Hippocampal formation (tissue), 2 donors: ENCODE measurements at places on chromosomes 2 and 18.

- DNase-seq, result no peak
Observed at GRCh38 chr18:56388571-56388970, 249.8 kb downstream of the TXNL1 start.

GRCh38 chr2:227829337-227829736 is 15.7 kb downstream of the CCL20 start:
- no peak for DNase-seq

DNA sequence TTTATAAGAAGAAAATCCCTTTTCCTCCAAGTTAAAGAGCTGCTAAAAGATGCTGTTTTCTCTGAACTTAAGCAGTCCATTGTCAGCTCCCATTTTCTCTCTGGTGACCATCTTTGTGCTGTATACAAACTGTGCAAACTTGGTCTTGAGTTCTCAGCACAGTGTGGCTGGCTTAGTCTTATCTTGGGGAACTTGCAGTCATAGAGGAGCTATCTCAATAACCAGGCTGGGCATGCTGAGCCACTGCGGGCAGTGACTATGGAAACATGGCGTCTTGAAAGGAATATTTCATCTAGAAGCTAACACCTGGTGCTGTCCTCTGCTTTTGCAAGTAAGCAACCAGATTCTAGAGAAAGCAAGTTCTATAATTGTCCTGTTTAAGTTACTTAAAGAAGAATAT is 1334.4 kb upstream of the CELF4 start:
- DNase-seq, result no peak

DNA sequence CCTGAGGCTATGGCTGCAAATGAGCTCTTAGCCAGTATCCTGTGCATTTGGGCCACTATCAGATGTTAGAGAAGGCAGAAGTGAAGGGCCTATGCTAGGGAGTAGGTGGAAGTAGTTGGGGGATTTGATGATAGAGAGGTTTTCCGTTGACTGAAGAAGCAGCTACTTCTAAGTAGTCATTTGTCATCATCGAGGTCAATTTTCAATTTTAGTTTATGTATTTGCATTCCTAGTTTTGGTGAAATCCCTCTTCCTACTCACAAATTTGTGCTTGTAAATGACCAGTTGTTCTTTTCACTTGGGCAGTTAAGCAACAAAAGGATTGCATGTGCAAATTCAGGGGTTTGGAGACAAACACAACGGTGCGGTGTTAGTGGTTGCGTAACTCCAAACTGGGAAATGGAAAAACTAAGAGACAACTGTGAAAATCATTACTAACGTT is 48.5 kb upstream of the PELI1 start:
- no peak for DNase-seq

DNA sequence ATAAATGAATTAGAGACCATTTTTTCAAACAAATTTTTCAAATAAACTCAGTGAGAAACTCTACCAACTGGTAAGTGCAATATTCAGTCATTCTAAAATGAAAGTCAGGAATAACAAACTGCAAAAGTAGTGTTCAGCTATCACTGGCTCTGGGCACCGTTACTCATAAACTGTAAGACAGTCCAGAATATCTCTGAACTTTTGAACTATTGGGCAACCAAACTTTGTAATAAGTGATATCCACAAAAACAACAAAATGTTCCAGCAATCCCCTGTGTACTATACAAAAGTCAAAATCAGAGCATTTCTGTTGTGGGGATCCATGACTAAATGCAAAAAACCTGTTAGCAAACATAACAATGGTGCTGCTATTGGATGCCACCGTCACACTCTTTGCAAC is 56.3 kb downstream of the SLC25A12 start:
- DNase-seq, result no peak
